Stimulated activated CD8-positive, alpha-beta memory T cell treated with anti-CD3 and anti-CD28 coated beads, Interleukin-7, amount 100 ng/mL, for 1 hour (primary cell): ENCODE measurements at places on chromosomes 16 and 17.

DNA sequence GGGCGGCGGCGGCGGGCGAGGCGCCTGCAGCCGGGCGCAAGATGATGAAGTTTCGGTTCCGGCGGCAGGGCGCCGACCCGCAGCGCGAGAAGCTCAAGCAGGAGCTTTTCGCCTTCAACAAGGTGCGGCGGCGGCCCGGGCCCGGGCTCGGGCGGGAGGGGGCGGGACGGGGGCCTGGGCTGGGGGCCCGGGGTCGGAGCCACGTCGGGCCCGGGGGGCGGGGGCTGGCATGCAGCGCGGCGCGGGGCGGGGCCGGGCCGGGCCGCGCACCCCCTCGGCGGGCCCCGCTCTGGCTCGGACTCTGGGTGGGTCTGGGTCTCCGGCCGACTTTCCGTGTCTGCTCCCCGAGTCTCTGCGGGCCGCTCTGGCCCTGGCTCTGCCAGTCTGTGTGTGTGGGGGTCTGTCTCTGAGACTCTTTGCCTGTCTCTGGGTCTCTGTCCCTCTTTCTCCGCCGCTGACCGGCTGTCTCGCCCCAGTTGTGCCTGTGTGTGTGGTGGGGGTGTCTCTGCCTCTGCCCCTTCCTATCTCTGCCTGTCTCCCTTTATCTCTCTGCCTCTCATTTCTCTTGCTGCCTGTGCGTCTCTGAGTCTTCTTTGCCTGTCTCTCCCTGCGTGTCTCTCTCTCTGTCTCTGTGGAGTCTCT lies 328 bp downstream of the LLGL1 start:
- DNase-seq = no peak

DNA sequence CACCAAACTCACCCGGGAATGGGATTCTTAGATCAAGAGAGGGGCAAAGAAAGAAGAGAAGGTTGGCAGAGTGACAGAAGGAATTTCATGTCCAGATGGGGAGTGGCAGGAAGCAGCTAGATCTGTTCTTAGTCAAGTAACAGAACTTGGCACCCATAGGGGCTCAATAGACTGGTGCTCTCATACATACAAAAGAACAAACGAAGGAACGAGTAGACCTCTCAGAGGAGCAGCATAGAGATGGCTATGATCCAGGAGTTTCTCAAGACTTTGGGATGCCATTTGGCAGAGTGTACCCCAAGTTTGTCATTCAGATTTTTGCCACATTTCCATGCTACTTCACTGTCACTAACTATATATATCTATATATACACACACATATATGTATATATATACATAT lies 47.9 kb downstream of the GINS3 start:
- no peak for DNase-seq

DNA sequence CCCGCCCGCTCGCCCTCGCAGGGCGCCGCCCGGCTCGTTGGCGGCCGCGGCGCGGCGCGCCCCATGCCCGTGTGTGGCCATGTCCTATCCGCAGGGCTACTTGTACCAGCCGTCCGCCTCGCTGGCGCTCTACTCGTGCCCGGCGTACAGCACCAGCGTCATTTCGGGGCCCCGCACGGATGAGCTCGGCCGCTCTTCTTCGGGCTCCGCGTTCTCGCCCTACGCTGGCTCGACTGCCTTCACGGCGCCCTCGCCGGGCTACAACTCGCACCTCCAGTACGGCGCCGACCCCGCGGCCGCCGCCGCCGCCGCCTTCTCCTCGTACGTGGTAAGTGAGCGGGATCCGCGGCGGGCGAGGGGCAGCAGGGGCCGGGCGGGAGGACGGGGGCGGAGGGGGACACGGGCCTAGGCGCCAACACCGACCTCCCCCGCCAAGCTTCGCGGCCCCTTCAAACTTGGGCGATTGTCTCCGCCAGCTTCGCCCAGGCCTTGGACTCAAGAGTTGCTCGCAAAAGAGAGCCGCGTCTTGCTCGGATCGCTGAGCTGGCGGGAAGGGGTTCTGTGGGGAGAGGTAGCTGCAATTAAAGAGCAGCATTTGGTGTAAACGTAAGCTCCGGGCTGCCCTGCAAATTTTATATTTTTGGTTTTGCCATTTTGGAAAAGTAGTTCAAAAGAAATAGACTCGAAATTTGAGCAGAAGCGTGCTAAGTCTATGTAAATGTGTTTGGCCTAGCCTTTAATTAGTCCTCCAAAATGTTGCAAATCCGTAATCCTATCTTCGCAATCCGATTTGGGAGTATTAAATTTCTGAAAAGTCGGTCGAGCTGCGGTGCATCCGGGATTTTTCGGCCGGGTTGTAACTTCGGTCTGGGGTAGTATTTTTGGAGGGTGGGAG lies 702 bp downstream of the IRX5 start:
- DNase-seq = no peak

DNA sequence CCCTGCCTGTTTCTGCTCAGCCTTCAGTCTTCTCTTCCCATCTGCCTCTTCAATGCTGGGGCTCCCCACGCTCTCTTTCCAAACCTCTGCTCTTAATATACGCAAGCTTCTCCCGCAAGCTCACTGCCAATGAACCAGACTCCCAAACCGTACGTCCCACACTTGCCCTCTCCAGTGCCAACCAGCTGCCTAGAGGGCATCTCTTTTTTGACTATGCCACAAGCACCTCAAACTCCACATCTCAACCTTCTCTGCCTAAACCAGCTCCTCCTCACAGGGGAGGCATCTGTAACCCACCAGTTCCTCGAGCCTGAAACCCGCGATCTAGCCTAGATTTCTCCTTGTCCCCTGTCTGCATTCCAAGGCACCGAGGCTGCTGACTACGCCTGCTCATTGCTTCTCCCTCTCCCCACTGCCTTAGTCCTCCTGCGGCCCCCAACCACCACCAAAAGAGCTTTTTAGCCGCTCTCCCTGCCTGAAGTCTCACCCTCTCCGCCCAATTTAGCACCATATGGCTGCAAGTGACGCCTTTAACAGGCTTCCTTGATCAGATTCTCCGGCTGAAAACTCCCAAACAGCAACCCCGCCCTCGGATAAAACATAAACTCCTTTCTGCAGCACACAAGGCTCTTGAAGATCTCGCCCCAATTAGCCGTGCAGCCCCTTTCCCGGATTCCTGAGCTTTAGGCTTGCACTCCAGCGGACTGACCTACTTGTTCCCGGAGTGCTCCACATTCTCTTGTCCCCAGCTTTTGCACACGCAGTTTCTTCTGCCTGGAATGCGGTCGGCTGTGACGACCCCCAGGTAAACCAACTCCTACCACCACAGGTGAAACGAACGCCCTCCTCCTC lies 1.5 kb downstream of the GGA2 start:
- DNase-seq = no peak
